Central memory CD8-positive, alpha-beta T cell (primary cell): ENCODE measurements at places on chromosomes 6 and 20.

GRCh38 chr20:36862857-36863668 lies 12.9 kb upstream of the TLDC2 start:
- no peak for DNase-seq

- no peak for DNase-seq
These were observed 42.4 kb upstream of the ADGRF4 start for GRCh38 chr6:47655719-47656595.

- DNase-seq, result no peak
These were observed 38.9 kb downstream of the MAP3K7 start for GRCh38 chr6:90547991-90548390.

- peak; percentile 8 for DNase-seq
These were observed 46.5 kb upstream of the FRMD1 start for GRCh38 chr6:168125429-168126001.

DNA sequence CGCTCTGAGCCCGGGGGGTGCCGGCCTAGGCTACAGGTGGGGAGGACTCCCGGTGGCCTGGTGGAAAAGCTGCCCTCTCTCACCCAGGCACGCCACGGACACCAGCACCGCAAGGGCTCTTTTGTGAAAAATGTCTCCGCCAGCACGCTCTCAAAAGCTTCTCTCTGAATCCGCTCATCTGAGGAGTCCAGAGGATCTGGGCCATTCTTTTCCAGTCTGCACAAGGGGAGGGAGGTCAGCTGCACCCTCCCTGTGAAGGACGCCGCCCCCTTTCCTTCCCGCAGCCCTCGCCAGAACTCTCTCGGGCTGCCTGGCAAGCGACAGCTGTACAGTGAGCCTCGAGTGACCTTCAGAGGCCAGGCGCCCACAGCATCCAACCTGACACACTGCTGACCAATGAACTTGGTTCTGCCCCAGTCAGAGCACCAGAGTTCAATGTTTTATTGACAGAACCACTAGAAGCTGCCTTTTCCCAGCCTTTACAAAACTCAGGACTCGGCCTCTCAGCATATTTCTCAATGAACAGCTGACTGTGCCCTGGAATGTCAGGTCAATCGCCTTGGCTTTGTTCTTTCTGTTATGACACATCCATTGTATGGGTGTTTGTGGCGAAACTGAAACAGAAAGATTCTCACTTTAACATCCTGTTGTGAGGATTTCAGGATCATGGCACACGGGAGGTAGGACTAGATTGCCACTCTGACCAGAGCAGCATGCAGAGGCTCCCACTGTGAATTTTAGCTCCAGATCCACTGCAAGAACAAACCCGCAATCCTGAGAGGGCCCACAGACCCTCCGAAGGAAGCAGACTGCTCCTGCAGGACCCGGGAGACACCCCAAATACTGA lies 26.7 kb downstream of the SERPINB9 start:
- no peak for DNase-seq

DNA sequence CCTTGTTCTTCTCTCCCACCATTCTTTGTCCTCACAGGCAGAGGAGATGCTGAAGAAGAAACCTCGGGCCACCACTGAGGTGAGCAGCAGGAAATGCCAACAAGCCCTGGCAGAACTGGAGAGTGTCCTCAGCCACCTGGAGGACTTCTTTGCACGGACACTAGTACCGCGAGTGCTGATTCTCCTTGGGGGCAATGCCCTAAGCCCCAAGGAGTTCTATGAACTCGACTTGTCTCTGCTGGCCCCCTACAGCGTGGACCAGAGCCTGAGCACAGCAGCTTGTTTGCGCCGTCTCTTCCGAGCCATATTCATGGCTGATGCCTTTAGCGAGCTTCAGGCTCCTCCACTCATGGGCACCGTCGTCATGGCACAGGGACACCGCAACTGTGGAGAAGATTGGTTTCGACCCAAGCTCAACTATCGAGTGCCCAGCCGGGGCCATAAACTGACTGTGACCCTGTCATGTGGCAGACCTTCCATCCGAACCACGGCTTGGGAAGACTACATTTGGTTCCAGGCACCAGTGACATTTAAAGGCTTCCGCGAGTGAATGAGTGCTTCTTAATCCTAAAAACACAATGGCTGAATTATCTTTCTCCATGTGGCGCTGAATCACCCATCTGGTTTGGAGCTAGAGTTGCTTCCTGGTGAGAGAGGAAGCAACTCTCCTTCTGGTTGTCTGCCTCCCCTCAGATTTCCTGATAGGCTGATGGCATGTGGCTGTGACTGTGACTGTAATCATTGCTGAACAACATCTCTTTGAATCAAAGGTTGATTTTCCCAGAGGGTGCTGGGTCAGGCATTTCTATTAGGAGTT lies 4.6 kb downstream of the MAD2L1BP start:
- DNase-seq, result no peak

GRCh38 chr6:82331031-82331773 lies 32.4 kb upstream of the TPBG start:
- no peak for DNase-seq

- DNase-seq, result no peak
These were observed 85.4 kb upstream of the PRSS16 start for GRCh38 chr6:27161946-27162603.

DNA sequence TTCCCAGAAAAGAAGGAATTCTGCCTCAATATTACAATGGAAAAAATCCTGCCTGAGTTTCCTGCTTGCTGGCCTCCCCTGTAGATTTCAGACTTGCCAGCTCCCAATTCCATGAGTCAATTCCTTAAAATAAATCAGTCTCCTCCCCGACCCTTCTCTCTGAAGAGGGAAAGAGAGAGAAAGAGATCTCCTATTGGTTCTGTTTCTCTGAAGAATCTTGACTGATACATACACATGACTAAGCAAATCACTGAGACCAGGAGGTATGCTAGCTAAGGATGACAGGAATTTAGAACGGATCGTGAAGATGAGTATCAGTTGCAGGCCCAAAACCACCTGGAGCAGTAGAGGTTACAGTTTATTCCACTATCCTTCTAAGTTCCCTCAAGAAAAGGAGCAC lies 11.3 kb upstream of the RBM24 start:
- no peak for DNase-seq

GRCh38 chr20:14643146-14643545 lies 305.7 kb upstream of the FLRT3 start:
- DNase-seq, result no peak

- DNase-seq, result no peak
These were observed 240.1 kb downstream of the TFAP2A start for GRCh38 chr6:10174761-10175160.

DNA sequence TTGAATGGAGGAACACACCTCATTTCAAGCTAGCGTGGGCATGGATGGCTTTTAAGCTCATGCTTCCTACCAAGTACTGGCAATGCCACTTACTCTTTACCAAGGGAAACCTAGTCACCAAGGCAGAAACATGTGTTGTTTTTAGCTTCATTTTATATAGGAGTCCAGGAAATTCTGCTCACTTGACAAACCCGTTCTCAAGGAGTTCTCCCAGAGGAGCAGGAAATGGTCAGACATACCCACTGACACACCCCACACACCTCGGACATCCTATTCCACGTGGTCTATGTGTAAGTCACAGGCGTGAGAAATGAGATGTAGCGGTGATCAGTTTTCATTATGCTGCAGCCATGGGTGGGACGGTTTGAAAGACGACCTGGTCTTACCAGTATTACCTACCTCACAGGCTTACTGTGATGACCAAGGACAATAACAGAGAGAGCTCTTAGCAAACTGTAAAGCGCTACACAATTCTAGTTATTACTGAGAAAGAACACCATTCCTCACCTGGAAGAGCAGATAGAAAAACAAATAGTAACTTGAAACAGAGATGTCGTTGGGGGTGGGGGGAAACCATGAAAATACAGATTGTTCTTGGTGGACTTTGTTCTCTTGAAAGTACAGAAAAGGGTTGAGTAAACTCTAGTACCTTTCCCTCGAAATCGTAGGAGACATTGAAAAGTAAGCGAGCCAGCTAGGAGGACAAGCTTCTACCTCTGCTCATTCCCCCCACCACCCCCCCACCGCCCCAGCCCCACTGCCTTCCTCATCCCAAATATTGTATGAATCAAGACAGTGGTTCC lies 1.7 kb downstream of the CNKSR3 start:
- DNase-seq, result no peak

DNA sequence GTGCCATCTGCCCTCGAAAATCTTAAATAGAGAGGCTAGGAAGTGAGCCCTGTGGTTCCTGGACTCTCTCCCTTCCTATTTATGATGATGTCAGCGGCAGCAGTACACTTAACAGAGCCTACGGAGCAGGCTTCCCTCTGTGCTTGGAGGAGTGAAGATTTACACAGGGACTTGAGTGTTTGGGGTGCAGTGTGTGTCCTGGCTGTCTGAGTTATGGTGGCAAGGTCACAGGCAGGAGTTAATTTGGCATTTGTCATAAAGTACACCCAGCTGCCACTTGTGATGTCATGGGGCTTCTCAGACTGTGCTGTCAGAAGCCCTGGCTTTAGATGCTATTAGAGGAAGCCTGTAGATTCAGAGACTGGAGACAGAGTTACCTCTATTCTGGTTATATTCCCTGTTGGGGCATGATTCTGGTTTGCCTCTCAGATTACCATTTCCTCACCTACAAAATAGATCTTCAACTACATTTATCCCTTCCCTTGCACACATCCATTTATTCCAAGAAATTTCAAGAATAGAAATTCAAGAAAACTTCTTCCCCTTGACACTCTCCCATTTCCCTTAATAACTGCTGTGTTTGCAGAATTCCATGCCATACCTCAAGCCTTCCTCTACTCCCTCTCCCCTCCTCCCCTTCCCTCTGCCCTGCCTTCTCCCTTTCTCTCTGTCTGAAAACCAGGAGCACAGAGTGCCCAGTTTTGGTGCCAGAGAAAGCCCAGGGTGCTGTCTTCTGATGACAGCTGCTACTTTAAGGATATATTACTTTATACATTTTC lies 72.1 kb downstream of the SLC24A3 start:
- no peak for DNase-seq

- no peak for DNase-seq
These were observed 106.3 kb upstream of the RIPOR2 start for GRCh38 chr6:25042036-25042521.

DNA sequence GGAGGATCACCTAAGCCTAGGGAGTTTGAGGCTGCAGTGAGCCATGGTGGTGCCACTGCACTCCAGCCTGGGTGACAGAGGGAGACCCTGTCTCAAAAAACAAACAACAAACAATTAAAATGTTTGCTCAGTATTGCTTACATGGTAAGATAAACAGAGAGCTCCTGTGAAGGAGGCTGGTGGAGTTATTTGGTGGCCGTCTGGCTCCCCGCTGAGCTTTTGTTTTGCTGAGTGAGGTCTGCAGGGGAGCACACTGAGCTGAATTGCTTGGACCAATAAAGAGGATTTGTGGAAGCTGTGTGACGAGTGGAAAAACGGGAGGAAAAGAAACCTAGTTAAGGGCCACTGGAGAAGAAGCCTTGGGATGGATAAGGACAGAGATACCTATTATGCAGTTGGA lies 41.1 kb upstream of the BMP6 start:
- no peak for DNase-seq

DNA sequence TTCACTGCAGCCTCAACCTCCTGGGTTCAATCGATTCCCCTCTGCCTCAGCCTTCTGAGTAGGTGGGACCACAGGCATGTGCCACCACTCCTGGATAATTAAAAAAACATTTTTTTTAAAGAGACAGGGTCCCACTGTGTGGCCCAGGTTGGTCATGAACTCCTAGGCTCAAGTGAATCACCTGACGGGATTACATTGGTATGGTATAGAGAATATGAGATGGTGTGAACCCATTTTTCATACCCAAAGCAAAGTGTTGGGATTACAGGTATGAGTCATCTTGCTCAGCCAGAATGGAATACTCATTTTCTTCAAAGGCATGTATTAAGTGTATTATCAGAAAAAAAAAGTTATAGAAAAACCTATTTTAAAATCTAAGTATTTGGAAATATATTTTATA lies 114.2 kb downstream of the AHI1 start:
- DNase-seq, result no peak

DNA sequence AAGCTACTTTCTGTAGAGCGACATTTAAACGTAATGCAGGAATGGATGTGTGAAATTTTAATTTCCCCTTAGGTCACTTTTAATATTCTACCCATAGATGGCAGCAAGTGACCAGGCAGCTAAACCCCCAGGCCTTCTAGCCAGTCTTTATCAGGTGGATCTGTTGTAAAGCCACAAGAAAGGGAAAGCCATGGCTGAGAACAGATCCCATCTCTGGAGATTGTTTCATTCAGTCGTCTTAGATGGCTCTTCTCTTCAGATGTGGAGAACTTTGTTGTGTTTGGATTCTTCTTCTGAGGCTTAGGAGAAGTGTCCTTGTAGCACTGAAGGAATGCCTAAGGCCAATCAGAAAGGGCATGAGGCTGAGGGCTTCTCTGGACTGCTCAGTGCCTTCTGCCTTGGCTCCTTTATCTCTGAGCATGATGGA lies 15.8 kb upstream of the RNF182 start:
- DNase-seq, result peak; percentile 21

GRCh38 chr6:129875610-129876520 lies 14.8 kb upstream of the TMEM244 start:
- no peak for DNase-seq

GRCh38 chr6:108667993-108668392 lies 107.3 kb downstream of the FOXO3 start:
- no peak for DNase-seq

- no peak for DNase-seq
These were observed 534.1 kb downstream of the MMUT start for GRCh38 chr6:48928937-48929336.

DNA sequence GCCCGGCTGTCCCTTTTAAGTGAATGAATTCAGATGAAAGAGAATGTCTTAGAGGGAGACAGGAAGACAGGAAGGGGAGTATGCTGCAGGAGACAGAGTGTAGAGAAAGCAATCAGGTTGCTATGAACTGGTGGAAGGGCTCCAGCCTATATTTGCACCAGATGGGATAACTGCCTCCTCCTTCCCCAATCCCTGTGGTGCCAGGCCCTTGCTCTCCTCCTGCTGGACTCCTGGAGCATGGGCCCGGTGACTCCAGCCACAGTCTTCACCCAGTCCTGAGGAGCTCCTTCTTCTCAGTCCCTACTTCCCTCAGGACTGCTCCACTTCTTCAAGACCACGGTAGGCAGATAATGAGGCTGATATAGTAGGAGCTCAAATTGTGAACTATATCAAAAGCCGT lies 91.8 kb downstream of the TMEM200A start:
- DNase-seq, result no peak

DNA sequence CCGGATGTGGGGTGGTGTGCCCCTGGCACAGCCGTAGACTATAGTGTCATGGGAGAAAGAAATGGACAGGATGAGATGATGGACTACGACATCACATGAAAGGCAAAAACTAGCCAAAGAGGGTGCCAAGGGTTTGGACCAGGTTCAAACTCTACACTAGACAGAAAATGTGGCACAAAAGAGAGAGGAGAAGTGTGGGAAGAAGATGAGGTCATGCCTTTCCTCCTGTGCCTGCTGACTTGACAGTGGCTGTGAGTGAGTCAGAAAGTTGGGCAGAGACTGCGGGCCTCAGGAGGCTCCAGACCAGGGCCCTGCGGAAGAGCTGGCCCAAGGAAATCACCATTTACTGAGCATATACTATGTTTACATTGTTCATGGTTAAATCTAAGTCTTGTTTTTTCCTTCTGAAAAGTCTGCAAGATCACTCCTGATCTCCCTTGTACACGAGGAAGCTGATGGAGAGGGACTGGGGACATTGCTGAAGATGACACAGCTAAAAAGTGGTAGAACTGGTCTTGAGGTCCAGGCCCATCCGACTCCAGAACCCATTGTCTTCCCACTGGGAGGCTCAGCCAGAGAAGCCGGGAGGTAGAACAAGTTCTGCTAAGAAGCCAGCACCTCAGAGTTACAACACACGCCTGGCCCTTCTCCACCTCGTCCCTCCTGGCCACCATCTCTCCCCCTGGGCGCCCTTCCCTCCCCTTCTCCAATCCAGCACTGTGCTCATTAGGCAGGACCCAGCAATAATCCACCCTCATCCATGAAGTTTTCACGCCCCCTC lies 35.6 kb downstream of the CNKSR3 start:
- no peak for DNase-seq

GRCh38 chr6:129593233-129593564 lies 116.8 kb downstream of the ARHGAP18 start:
- no peak for DNase-seq
